Spleen (tissue), 13 donors: ENCODE measurements at places on chromosomes 7 and 10. TPM values are rescaled to one million over a fixed set of nuclear protein-coding genes. Genes with fewer than 3 reads are reported as not detected.

Gene CPA4
- 2.0 TPM for total RNA-seq

Gene ACADSB
- 23.9 TPM for total RNA-seq

Gene CNPY1
- not detected for total RNA-seq

Gene VGF
- total RNA-seq: not detected

Gene TACR2
- not detected for total RNA-seq

Gene CAV2
- 107 TPM for total RNA-seq

Gene TEX47
- not detected for total RNA-seq

Gene LRMDA
- 24.0 TPM for total RNA-seq

Gene PCLO
- 3.3 TPM for total RNA-seq

DNA sequence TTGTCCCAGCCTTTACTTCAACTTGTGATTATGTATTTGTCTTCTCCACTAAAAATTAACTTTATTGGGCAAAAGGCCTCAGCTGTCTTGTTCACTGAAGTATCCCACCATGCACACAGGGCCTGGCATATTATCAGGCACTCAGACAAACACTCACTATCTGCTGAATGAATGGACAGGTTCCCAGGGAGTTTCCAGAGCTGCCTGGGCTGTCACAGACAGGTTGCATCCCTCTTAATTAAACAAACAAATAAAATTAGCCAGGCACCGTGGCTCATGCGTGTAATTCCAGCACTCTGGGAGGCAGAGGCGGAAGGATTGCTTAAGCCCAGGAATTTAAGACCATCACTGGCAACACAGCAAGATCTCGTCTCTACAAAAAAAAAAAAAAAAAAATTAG lies 1.5 kb upstream of the TSPAN14 start:
- H3K4me3 ChIP-seq: no peak overlapping the region
- H3K4me1 ChIP-seq: peaks cover 42% of the 10 kb centered on the region
- no peaks in the 10 kb centered on the region for H3K27me3 ChIP-seq
- no peak for DNase-seq
- H3K36me3 ChIP-seq: no peaks in the 10 kb centered on the region

DNA sequence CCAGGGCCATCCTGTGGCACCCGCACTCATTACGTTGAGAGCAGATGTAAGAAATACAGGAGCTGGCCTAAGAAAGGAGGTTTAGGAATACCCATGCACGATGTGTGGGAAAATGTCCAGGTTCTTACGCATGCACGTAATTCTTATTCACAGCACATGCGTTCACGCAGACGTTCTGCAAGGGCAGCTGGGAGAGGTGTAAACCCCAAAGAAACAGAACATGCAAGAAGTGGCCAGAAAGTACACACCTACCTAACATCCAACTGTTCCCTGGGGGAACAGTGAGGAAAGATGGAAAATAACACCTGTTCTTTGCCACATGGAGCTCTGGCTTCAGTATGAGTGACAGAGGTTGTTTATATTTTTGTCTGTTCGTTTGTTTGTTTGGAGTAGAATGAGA lies 285.6 kb downstream of the PRPF18 start:
- peak overlapping the region; percentile 30 for H3K27ac ChIP-seq
- peaks cover 41% of the 10 kb centered on the region for H3K4me1 ChIP-seq
- H3K27me3 ChIP-seq: no peaks in the 10 kb centered on the region
- no peak overlapping the region for H3K4me3 ChIP-seq

GRCh38 chr10:98384531-98385133 lies 30.4 kb downstream of the PYROXD2 start:
- H3K4me1 ChIP-seq: no peaks in the 10 kb centered on the region
- no peak for DNase-seq
- H3K27ac ChIP-seq: no peak overlapping the region
- H3K36me3 ChIP-seq: peaks cover 17% of the 10 kb centered on the region
- no peaks in the 10 kb centered on the region for H3K27me3 ChIP-seq

DNA sequence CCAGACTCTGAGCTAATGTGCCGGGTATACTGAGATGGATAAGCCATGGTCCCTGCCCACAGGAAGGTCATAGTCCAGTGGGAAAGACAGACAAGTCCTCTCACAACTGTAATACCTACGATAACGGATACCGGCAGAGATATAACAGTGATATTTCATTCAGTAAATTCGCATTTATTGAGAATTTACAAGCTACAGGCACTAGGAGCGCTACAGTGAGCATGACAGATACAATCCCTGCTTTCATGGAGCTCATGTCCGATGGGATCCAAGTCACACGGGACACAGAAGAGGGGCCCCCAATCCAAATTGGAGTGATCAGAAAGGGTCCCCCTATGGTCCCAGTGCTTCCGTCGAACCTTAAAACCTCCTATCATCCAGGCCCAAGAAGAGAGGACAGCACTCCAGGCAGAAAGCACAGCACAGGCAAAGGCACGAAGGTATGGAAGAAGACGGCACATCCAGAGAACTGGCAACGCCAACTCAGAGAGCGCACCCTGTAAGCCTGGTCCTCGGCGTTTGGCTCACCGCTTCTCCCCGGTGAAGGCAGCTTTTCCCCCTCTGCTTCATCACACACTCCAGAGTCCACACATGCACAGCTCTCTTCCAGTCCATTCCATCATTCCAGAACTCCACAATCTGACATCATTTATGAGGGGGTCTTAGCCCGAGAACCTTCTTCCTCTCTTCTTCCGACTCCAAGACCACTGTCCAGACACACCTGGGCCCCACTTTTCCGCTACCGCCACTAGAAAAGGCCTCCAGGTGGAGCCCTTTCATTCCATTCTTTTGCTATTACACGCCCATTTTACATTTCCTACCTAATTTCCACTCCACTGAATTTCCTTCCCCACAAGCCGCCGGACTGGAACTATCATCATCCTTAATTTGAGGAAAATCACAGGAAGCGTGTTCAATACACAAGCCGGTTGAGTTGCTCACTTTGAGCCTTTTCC lies 47.8 kb upstream of the NKX2-3 start:
- no peak for DNase-seq
- no peaks in the 10 kb centered on the region for H3K36me3 ChIP-seq
- H3K27me3 ChIP-seq: peaks cover 4% of the 10 kb centered on the region
- peaks cover 12% of the 10 kb centered on the region for H3K4me1 ChIP-seq
- no peak overlapping the region for H3K4me3 ChIP-seq
- no peak overlapping the region for H3K27ac ChIP-seq

GRCh38 chr10:121244818-121245217 lies 353.4 kb downstream of the FGFR2 start:
- no peaks in the 10 kb centered on the region for H3K36me3 ChIP-seq
- no peaks in the 10 kb centered on the region for H3K4me1 ChIP-seq
- peaks cover 11% of the 10 kb centered on the region for H3K27me3 ChIP-seq

- no peaks in the 10 kb centered on the region for H3K36me3 ChIP-seq
- peak within 1 kb of the TSS; percentile 71 for H3K27ac ChIP-seq
- DNase-seq: peak; percentile 80
- H3K27me3 ChIP-seq: peaks cover 11% of the 10 kb centered on the region
These were observed at the start of gene CABCOCO1 for GRCh38 chr10:61662794-61663259. CABCOCO1 (plus strand) TSS chr10:61662929; CDS start chr10:61662973, 44 bp downstream.

- no peaks in the 10 kb centered on the region for H3K4me1 ChIP-seq
- no peak overlapping the region for H3K4me3 ChIP-seq
- H3K27ac ChIP-seq: no peak overlapping the region
- no peaks in the 10 kb centered on the region for H3K27me3 ChIP-seq
- DNase-seq: no peak
- H3K36me3 ChIP-seq: no peaks in the 10 kb centered on the region
These were observed 1407.5 kb upstream of the LRRTM3 start for GRCh38 chr10:65518379-65518778.

DNA sequence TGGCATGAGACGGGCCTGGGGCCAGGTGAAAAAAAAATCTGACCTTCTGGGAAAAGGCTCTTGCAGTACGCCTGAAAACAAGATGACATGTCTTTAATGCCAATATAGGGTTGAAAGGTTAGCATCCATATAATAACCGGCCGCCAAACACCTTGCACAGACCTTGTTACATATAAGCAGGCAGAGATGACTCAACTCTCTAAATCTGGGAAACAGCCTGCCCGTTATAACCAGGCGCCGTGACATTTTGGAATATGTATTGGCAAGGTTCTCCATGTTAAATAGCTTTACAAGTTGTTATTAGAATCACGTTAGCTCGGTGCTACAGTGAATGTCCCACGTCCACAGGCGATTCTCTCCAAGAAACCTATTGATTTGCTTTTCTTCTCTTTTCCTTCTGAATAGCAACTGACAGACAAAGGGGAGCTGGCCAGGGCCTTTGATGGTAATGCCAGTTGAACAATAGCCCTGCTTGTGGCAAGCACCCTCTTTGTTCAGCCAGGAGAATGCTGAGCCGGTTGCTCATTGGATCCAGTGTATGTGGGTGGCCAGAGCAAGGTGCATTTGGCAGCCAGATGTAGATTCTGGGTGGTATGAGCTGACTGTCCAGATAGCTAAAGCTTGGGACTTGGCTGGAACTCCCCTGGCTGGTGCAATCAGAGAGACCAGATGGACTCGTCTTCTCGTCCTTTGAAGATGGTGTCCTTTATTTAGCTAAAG lies 80.1 kb upstream of the AUTS2 start:
- DNase-seq: no peak
- H3K4me3 ChIP-seq: no peak overlapping the region
- H3K27me3 ChIP-seq: no peaks in the 10 kb centered on the region
- H3K36me3 ChIP-seq: no peaks in the 10 kb centered on the region
- no peaks in the 10 kb centered on the region for H3K4me1 ChIP-seq
- H3K27ac ChIP-seq: no peak overlapping the region

DNA sequence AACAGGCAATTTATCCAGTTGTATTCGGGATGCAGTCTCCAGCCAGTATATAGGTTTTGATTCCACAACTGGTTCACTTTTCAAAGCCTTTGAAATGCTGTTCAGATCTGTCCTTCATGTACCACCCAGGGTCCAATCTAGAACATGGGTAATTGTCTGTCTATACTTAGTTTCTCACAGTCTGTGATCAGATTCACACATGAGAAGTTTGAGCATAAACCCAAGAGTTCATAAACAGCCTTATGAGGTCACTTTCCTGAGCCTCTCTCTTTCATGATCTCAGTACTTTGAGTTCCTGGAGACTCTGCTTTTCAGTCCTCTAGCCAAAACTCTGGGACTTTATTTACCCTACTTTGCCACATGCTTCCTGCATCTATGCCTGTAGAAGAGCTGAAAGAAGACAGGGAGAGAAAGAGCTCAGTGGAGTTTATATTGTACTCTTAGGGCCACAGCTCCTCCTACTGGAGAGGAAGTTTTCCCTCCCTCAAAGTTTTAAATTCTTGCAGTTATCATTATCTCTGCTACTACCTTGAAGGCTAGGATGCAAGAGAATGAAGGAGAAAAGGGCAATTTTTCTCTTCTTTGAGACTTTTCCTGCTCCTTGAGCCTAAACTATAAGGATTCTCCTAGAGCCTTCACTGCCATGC lies 172.0 kb downstream of the ZEB1 start:
- DNase-seq: no peak
- H3K27me3 ChIP-seq: no peaks in the 10 kb centered on the region
- no peak overlapping the region for H3K27ac ChIP-seq
- H3K4me3 ChIP-seq: no peak overlapping the region
- no peaks in the 10 kb centered on the region for H3K36me3 ChIP-seq

- H3K27me3 ChIP-seq: no peaks in the 10 kb centered on the region
- peaks cover 16% of the 10 kb centered on the region for H3K36me3 ChIP-seq
- peak overlapping the region; percentile 65 for H3K4me3 ChIP-seq
These were observed 5.5 kb downstream of the GIMAP7 start for GRCh38 chr7:150520145-150520544.

DNA sequence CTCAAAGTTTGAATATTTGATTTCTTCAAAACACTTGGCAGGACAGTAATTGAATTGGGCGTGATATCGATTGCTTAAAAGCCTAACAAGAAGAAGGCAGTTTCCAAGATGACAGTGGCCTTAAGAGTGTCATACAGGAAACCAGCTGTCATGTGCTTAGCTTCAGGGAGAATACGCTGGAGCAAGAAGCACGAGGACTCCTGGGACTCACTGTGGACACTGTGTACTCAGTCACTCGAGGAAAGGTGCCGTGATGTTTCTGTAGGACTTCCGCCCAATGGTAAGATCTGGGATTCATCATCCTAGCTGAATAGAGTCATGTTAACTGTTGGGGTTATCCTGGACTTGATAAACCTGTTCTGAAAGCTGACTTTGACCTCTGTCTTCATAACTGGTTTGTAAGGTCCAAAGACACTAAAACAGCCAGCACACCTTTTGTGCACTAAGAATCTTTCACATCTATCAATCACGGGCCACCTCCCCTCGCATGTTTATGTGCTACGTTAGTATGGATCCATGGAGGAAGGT lies 113.5 kb downstream of the CELF2 start:
- no peaks in the 10 kb centered on the region for H3K36me3 ChIP-seq
- H3K27me3 ChIP-seq: no peaks in the 10 kb centered on the region
- no peak for DNase-seq
- no peak overlapping the region for H3K4me3 ChIP-seq
- H3K27ac ChIP-seq: no peak overlapping the region
- H3K4me1 ChIP-seq: no peaks in the 10 kb centered on the region

DNA sequence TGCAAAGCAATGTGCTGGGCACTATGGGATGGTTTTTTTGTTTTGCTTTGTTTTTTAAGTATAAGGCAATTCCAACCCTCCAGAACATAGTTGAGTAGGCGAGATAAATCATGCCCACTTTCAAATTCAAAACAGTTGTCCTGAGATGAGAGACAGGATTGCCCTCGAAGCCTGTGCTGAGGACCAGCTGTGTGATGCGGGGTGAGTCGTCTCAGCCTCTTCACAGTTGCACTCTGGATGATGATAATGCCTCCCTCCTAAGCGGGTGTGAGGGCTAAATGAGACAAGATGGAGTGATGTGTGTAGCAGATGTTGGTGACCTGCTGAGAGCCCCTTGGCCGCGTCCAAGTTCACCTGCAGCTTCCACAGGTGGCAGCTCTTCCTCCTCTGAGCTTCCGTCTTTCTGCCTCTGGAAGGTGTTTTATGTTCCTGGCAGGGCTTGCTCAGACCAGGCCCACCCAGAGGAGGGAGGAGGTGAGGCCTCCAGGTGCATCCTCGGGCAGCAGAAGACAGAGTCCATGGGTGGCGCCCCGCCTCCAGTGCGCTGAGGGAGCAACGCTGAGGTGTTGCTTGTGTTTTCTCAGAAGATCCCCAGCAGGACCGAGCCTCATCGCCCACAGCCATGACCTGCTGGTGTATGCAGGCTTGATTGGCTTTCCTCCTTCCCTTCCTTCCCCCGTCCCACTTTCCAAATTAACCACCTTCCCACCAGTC lies 30.6 kb downstream of the ECHDC3 start:
- H3K4me3 ChIP-seq: no peak overlapping the region
- no peaks in the 10 kb centered on the region for H3K27me3 ChIP-seq
- H3K4me1 ChIP-seq: no peaks in the 10 kb centered on the region
- H3K27ac ChIP-seq: no peak overlapping the region

GRCh38 chr7:32042900-32043299 lies 27.3 kb downstream of the PDE1C start:
- H3K27me3 ChIP-seq: no peaks in the 10 kb centered on the region
- no peaks in the 10 kb centered on the region for H3K4me1 ChIP-seq
- no peak for DNase-seq

GRCh38 chr7:1758028-1758858 lies 88.2 kb downstream of the ELFN1 start:
- peaks cover 11% of the 10 kb centered on the region for H3K27me3 ChIP-seq
- DNase-seq: peak; percentile 72
- no peaks in the 10 kb centered on the region for H3K36me3 ChIP-seq
- H3K4me1 ChIP-seq: no peaks in the 10 kb centered on the region

DNA sequence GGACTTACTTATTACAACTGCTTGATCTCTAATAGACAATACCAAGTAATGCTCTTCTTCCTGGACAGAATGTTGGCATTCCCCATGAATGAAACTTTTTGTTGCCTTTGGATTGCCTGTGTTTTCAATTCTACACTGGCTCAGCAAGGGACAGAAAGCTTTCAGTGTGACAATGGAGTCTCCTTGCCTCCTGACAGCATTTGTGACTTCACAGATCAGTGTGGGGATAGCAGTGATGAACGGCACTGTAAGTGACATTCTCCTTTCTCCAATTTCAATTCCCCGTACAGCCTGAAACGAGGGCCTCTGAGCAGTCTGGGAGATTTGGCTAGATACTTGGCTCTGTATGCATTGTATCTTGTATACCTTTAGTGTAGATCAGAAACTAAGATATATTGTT lies 290 bp downstream of the MALRD1 start:
- H3K4me3 ChIP-seq: no peak overlapping the region
- DNase-seq: no peak
- no peaks in the 10 kb centered on the region for H3K4me1 ChIP-seq
- H3K36me3 ChIP-seq: no peaks in the 10 kb centered on the region
- H3K27me3 ChIP-seq: no peaks in the 10 kb centered on the region
